ENCODE measurements at places on chromosomes 7 and 10. TPM values are rescaled to one million over a fixed set of nuclear protein-coding genes. Genes with fewer than 3 reads are reported as not detected.
A peak's percentile ranks its signal among the peaks of the same experiment; 100 is the strongest.

- no peak for DNase-seq
Measured at GRCh38 chr7:26319636-26320035, 28.0 kb downstream of the SNX10 start.

DNA sequence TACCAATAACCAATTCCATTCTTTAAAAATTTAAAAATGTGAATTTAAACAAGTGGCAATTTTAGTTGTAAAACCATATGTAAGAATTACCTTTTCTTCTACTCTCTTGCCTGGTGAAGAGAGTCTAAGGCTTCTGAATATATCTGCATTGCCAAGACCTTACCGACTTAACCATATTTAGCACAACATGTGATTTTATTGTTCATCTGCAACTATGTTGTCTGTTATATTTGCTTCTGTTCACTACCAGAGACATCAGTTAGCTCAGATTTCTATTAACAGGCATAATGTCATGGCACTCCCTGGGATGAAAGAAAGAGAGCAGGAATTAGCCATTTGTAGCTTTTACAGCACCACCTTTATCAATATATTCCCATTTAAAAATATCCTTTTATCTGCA, 55.3 kb downstream of the CHN2 start:
- DNase-seq = no peak

DNA sequence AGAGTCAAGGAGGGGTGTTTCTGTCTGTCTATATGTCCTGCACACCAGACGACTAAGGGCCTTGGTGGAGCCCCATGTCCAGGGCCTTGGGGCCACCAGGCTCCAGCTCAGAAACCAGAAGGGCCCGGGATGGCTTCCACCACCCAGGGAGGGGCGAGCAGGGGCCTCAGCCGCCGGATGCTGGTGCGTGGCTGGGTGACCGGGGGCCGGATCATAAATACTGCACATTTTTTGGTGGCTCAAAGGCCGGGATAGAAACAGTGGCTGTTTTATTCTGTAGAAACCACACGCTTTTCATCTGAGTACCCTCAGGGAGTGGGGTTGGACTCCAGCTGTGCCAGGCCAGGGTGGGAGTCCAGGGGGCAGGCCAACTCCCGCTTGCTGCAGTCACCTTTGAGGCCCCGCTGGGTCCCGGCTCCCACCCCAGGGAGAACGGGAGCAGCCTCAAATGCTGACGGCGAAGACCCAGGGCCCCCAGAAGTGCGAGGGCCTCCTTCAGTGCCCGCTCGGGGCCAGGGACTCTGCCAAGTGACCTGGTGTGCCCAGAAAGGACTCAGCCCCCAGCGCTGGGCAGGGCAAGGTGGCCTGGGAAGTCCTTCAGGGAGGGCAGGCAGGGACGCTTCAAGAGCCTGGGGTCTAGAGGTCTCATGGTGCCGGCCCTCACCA, 28.2 kb downstream of the PDGFA start:
- DNase-seq = no peak

GRCh38 chr10:82037076-82037475, 162.1 kb downstream of the NRG3 start:
- DNase-seq = no peak

NEURL1 gene
- total RNA-seq = not detected

DNA sequence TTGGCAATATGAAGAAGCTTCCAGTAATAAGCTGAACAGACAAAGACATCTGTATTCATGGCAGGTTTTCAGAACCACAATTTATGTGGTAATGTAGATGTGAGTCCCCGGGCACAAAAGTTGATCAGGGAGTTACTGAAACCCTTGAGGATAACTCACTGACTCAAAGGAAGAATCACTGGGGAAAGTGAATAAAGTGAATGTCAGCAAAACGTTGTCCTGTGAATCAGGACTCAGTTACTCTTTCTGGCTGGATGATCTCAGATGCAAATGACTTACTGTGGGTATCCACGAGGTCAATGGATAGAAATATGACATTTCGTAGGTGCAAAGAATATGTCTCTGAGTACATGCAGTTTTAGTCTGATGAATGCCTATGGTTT, 172.8 kb upstream of the CTBP2 start:
- DNase-seq = no peak

- DNase-seq = no peak
Measured at GRCh38 chr7:74307738-74308505, 18.7 kb downstream of the CLIP2 start.

- no peak for DNase-seq
Measured at GRCh38 chr7:94429153-94429552, 34.5 kb downstream of the COL1A2 start.

GRCh38 chr7:28956608-28957063, 1.5 kb downstream of the TRIL start:
- DNase-seq = no peak

DNA sequence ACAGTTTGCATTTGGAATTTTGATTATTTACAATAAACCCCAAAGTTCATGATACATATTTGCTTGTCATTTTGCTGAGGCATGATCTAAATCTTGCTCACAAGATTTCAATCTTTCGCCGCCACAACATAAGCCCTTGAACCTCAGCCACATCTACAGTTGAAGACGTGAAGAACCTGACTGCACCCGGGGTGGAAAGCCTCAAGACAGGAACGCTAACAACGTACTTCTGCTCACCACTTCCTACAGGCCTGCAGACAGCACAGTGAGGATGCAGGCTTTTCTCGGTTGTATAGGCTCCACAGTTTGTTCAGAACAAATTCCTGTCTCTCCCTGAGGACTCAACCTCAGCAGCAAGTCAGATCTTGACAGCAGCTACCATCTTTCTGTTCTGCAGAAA, 393.8 kb upstream of the PRKCQ start:
- no peak for DNase-seq

GRCh38 chr10:110512461-110513187, 14.9 kb downstream of the DUSP5 start:
- DNase-seq = no peak

FAM25C gene
- total RNA-seq = not detected

PRXL2A gene
- total RNA-seq = not detected

GRCh38 chr7:129777993-129778769, 166.7 kb downstream of the NRF1 start:
- no peak for DNase-seq

DNA sequence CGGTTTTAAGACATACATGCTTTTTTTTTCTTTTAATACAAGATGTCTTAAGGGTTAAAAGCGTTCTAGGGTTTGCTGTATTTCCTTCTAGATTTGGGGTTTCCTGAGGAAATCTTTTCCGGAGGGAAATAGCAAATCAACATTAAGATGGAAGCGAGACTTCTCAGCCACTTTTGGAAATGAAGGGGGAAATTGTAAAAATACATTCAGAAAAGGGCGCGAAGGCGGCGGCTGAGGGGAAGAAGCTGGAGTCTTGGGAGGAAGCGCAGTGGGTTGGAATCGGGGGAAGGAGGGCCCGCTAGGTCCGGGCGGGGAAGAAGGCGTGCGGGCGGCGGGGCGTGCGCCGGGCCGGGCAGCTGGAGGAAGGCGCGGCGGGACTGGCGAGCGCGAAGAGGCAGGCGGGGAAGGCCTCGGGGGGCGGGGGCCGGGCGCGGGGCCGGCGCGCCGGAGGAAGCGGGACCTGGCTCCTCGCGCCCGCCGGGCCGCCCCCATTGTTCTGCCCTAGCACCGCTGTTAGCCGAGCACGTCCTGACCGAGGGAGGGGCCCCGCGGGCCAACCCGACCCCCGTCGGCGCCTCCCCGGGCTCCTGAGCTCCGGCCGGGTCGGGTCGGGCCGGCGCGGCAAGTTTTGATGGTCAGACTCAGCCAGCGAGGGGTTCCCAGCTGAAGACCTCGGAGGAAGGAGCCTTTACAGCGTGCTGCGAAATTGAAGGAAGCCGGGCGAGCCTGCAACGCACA, 1.5 kb upstream of the SKIDA1 start:
- no peak for DNase-seq

TMUB1 gene
- total RNA-seq = 53.2 TPM

NPTX2 gene
- not detected for total RNA-seq

DNA sequence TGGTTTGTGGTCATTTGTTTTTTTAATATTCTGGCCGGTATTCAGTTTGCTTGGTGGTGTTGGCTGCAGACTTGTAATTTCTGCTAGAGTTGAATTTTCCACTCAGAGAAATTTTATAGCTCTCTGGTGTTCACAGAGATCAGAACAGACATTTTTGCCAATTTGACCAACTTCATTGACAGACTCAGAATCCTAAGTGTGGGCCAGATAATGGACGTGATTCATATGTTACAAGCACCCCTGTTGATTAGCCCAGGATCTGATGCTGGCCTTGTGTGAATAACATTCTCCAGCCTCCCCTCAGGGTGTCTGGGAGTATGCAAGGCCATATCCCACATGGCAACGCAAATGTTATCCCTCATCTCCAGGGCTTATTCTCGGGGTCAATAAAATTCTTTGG, 283.8 kb downstream of the C7orf25 start:
- no peak for DNase-seq

PRF1 gene
- 5.8 TPM for total RNA-seq

COMTD1 gene
- 37.6 TPM for total RNA-seq

C10orf62 gene
- total RNA-seq = not detected

TFEC gene
- total RNA-seq = 2.2 TPM

GPRIN2 gene
- total RNA-seq = not detected

- no peak for DNase-seq
Measured at GRCh38 chr7:37446371-37446770, 2.3 kb downstream of the ELMO1 start.

DDC gene
- not detected for total RNA-seq

PTER gene
- 29.7 TPM for total RNA-seq

GRCh38 chr7:129385116-129385515, 49.1 kb upstream of the STRIP2 start:
- no peak for DNase-seq

DNA sequence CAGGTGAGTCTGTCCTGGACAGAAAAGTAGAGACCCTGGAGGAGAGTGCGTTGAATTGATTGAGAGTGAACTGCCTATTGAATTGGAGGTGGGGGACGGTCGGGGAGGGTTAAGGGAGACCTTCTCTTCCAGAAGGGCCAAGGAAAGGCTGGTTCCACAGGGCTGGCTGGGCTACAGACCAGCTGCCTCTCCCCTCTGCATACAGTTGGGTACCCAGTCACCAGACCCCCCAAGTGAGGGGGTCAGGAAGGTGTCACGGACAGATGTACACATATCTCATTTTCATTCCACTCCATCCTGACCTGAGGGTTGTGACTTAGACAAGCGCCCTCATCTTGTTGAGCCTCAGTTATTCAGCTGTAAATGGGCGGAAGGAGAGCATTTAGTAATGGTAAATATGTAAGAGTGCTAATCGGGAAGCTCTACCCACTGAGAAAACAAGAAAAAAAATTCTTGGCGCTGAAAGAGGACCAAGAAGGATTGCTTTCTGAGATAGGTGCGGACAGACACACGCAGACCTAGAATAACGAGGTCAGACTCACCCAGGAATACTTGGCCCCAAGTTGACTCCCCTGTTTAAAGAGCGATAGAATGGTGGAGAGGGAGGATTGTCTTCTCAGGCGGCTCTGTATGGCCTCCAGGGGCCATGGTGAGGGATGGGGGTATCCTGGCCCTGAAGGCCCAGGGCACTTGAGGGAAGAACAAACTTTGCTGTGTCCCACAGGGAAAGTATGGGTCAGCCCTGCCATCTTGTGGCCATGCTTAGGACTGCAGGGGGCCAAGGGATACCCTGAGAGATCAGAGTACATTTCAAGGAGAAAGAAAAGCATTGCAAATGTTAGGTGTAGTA, 7.2 kb upstream of the MBL2 start:
- DNase-seq = peak; percentile 68

DNA sequence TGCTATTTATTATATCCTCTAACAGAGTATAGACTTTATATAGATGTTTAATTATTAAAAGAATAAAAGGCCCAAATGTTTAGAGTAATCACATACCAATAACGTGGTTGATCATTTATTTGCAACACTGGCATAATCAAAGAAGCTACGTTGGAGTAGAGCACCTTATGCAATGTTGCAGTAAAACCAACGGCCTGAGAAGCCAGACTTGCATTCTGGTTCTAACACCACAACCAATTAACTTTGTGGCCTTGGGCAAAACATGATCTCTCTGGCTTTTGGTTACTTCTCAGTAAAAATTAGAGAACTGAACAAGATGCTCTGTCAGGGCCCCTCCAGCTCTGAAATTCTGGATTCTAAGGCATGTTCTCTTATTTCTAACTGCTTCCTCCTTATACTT, 476.2 kb downstream of the GRM8 start:
- DNase-seq = no peak

DNA sequence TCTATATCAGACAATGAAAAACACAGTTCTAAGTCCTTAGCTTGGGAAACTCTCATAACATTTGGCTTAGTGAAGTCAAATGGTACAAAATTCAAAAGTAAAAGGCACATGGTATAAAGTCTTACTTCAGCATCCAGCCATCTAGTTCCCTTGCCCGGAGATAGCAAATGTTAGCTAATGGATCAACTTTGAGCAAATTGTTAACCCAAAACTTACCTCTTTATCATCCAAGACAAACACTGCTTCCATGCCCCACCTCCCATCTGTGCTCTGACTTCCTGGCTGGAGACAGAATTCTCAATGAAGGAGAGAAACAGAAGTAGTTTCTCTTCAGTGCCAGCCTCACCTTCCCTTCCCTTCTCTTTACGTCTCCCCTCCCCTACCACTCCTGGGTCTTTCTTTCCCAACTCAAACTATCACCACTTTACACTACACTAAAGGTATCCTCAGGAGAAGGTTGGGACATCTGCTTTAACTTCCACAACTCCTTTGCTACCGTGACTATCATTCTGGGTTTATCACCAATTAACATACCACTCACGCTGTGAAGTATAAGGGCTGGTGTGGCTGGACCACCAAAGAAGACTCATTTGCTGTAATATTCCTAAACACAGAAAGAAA, 21.2 kb upstream of the ZNRF2 start:
- DNase-seq = no peak

IQUB gene
- total RNA-seq = 0.32 TPM

DNA sequence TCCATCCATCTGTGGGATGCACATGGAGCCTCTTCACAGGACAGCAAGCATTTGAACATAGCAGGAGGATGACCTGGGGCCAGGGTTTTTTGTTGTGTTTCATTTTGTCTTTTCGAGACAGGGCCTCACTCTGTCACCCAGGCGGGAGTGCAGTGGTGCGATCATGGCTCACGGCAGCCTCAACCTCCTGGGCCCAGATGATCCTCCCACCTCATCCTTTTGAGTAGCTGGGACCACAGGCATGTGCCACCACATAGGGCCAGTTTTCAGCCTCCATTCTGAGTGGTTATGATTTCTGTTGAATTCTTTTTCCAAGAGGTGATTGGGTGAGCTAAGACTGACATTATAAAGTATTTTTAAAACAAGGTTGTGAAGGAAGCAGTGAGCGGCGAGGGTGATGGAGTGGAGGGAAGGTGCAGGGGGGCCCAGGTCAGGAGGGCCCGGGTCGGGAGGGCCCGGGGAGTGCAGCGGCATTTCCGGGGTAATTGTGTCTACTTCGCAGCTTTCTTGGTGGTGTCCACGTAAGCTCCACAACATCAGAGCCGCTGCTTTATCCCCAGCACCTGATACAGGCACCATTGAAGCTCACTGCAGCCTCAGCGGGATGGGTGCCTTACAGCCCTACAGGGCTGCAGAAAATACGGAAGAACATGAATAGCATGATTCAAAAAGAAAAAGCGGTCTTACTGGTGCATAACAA, 12.0 kb upstream of the LARP4B start:
- no peak for DNase-seq

DYDC2 gene
- not detected for total RNA-seq

All from OCI-LY7 (cell line).